Left cardiac atrium (tissue), 4 donors: ENCODE measurements at places on chromosomes 1 and 21. TPM values are rescaled to one million over a fixed set of nuclear protein-coding genes. Genes with fewer than 3 reads are reported as not detected.

The WNT9A gene
- 0.80 TPM for total RNA-seq

The OR14K1 gene
- not detected for total RNA-seq

The INKA2 gene
- total RNA-seq: 31.7 TPM

GRCh38 chr21:35512346-35512745 lies 463.2 kb upstream of the RUNX1 start:
- no peak for DNase-seq

DNA sequence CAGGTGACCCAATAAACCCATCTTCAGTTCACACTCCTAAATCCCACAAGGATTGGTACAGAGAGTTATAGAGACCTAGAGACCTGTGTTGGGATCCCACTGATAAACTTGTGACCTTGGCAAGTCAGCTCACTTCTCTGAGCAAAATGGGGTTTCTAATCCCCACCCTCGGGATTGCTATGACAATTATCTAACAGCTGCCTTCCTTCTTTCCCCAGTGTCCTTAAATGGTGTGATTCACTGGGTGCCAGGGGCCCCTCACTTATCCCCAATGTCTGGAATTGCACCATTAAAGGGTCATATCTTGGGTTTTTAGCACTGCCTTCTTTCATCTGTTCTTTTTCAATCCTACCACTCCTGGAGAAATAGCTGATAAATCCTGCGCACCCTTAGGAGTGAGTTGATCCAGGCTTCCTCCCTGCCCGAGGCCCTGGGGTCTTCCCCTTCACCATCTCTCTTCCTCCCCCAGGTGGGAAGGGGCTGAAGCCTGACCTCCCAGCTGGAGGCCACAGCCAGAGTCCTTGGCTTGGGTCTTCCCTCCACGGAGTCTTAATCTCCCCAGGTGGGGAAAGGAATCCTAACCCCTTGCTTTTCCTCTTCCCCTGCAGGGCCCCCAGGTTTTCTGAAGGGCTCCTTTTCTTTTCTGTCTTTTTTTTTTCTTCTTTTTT lies 39.7 kb downstream of the LACTBL1 start:
- no peak for DNase-seq

DNA sequence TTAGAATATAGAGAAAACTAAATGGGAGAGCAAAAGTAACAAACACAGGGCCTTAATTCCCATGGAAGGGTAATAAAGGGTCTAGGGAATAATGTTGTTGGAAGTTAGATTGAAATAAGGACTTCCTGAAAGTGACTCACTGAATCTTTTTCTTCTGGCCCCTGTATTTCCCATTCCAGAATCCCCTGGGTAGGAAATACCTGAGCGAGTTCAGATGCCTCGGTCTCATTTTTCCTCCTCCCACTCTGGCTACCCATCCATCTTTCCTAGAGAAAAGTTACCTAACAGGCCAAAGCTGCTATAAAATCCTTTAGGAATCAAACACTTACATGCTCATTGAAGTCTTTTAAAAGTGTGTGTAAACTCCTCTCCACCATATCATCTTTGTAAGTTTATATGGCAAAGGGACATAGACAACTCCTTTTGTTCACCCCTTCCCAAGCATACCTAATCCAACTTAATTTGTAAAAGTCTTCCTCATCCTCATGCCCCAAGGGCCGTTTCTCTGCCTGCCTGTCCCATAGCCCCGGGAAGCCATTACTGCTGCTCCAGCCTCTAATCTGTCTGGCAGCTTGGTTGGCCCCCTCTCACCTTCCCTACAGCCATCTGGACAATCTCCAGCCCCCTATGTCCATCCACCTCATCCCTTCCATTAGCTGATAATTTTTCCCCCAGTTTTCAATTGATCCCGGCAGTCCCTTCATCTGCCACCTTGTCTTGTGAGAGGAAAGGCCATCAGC lies 3.3 kb upstream of the MEF2D start:
- no peak for DNase-seq
